Pancreas (tissue), 10 donors: ENCODE measurements at places on chromosomes 7 and 10. TPM values are rescaled to one million over a fixed set of nuclear protein-coding genes. Genes with fewer than 3 reads are reported as not detected.

GRCh38 chr7:78510580-78511188 is 712.1 kb downstream of the PHTF2 start:
- no peaks in the 10 kb centered on the region for H3K36me3 ChIP-seq
- H3K27ac ChIP-seq: no peak overlapping the region
- no peaks in the 10 kb centered on the region for H3K4me1 ChIP-seq
- H3K4me3 ChIP-seq: no peak overlapping the region

- no peaks in the 10 kb centered on the region for H3K36me3 ChIP-seq
- no peak overlapping the region for H3K27ac ChIP-seq
- no peak overlapping the region for H3K4me3 ChIP-seq
- no peaks in the 10 kb centered on the region for H3K27me3 ChIP-seq
These were observed 110.6 kb downstream of the RAB11FIP2 start for GRCh38 chr10:117936141-117936540.

DNA sequence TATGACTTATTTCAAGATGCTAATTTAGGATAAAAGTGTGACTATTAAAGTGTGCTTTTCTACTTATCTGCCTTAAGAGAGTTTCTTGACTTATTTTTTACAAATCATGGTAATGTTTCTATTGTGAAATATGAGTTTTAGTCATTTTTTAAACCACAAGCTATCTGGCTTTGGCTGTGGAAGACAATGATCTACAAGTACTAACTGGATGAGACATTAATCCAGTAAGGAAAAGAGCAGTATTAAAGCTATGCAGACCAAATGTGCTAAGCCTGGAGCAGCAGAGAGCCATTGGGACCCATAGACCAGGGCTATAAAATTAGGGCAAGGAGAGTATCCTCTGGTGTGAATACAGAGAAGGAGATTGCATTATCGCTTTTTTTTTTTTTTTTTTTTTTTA is 92.4 kb downstream of the SEMA3A start:
- no peaks in the 10 kb centered on the region for H3K4me1 ChIP-seq
- DNase-seq: no peak
- no peaks in the 10 kb centered on the region for H3K27me3 ChIP-seq
- no peak overlapping the region for H3K4me3 ChIP-seq
- H3K27ac ChIP-seq: no peak overlapping the region

DNA sequence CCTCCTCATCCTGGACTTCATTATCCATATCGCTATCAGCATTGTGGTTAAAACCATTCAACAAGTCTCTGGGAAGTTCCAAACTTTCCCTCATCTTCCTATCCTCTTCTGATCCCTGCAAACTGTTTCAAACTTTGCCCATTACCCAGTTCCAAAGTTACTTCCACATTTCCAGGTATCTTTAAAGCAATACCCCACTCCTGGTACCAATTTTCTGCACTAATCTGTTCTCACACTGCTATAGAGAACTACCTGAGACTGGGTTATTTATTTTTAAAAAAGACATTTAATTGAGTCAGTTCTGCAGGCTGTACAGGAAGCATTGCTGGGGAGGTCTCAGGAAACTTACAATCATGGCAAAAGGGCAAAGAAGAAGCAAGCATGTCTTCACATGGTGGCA is 147.3 kb downstream of the ARL4A start:
- H3K36me3 ChIP-seq: no peaks in the 10 kb centered on the region
- no peak overlapping the region for H3K27ac ChIP-seq
- H3K4me1 ChIP-seq: no peaks in the 10 kb centered on the region
- no peaks in the 10 kb centered on the region for H3K27me3 ChIP-seq
- no peak overlapping the region for H3K4me3 ChIP-seq

GRCh38 chr10:14757986-14758385 is 16.7 kb downstream of the FAM107B start:
- H3K4me1 ChIP-seq: no peaks in the 10 kb centered on the region
- no peak for DNase-seq
- no peak overlapping the region for H3K27ac ChIP-seq
- no peak overlapping the region for H3K4me3 ChIP-seq

PPP1R9A gene
- total RNA-seq: 15.5 TPM

- H3K36me3 ChIP-seq: no peaks in the 10 kb centered on the region
- H3K4me1 ChIP-seq: no peaks in the 10 kb centered on the region
- DNase-seq: no peak
- no peak overlapping the region for H3K27ac ChIP-seq
- no peaks in the 10 kb centered on the region for H3K27me3 ChIP-seq
These were observed 136.9 kb downstream of the SLIT1 start for GRCh38 chr10:97048649-97049427.

DNA sequence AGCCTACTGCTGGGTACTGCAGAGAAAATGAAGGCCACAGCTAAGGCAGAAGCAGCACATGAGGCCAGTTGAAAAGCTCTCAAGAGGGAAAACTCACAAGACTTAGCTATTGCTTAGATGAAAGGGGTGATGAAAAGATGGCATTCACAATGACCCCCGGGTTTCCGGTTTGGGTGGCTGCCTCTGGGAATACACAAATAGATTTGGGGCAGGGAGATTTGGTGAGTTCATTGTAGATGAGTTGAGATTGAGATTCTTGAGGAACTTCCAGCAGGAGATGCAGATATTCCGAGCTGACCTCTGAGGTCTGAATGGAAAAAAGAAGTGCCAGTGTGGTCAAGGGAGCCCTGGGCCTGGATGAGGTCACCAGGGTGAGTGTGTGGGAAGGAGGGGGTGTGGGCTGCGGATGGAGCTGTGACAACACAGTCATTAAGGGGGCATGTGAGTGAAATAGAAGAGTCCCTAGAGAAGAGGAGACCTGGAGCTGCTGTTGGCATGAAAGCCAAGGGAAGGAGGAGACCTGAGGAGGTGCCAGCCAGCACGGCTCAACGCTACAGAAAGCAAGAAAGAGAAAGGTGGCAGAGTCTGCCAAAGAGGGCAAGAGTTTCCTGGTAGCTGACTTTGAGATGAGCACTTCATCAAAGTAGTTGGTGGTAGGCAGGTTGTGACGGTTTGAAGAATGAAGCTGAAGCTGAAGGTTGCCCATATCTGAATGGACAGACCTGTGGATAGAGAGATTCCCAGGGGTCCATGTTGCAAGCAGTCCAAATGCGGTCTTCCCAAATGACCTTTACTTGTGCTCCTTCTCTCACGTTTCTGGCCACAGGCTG is 43.7 kb downstream of the HIF1AN start:
- H3K27ac ChIP-seq: no peak overlapping the region
- H3K36me3 ChIP-seq: no peaks in the 10 kb centered on the region
- no peak overlapping the region for H3K4me3 ChIP-seq
